ENCODE measurements at places on chromosomes 4 and X.
A peak's percentile ranks its signal among the peaks of the same experiment; 100 is the strongest.

GRCh38 chr4:39043861-39044363 lies 11.7 kb upstream of the TMEM156 start:
- no peak for DNase-seq

DNA sequence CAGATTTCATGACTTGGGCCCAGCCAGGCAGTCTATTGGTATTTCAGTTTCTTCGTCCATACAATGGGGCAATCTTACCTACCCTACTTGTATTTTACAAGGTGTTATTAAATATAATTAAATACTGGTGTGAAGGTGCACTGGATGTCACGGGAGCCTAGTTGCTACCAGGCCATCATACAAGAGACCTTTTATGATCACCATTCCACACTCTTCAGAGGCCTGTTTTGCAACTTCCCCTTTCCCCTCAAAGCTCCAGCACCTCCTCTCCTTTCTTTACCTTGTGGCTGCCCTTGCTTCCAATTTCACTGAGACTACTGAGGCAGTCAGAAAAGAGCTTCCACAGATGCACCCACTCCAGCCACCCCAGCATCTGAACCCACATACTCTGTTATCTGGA lies 93.8 kb upstream of the HELT start:
- no peak for DNase-seq

- no peak for DNase-seq
Measured at GRCh38 chr4:33616121-33616520, 2628.2 kb downstream of the ARAP2 start.

DNA sequence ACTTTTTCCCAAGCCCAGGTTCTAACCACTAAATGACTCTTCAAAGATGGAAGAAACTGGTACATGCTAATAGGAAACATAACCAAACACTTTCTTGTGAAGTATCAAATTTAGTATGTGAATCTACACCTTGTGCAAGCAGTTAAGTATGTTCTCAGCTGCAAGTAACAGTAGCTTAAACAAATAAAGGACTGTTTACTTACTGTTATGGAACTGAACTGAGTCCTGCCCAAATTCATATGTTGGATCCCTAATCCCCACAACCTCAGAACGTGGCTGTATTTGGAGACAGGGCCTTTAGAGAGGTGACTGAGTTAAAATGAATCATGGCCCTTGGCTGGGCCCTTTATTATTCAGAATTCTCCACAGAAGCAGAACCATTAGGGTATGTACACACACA lies 178.7 kb downstream of the KDR start:
- DNase-seq: no peak

- no peak for DNase-seq
Measured at GRCh38 chr4:67939195-67939594, 24.1 kb downstream of the TMPRSS11A start.

- DNase-seq: peak; percentile 32
Measured at GRCh38 chrX:15750611-15751154, 12.6 kb downstream of the CA5B start.
